ENCODE measurements at places on chromosomes 3 and 15.

DNA sequence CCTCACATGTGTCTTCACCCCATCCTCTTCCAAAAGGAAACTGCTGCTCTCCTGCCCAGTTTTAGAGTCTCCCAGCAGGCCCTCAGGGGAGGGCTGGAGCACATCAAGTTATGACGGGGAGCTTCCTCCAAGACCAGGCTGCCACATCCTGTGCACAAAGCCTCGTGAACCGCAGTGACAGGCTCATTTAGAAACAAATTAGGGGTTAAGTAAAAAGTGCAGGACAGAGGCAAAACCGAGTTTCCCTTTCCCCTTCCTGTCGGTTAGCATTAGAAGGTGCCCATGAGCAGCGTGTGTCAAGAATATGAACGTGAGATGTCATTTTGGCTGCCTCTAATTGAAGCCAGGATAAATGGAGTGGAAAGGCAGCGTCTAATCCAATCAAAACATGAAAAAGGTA, 199.7 kb downstream of the ARRDC4 start:
- no peak for DNase-seq

DNA sequence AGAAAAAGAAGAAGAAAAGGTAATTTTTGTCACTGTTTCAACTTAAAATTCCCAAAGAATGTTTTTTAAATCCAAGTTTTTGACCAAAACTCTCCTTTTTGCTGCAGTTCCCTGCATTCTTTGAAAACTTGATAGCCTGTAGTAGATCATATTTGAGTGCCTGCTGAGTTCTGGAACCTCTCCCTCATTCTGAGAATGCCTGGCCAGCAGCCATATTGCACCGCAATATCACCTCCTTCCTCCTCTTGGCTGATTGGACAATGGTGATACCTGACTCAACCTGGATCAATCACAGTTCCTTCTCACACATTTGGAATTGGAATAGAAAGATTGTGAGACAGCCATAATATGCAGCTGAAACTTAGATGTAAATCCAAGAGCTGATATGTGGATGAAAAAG, 97.6 kb upstream of the GAP43 start:
- DNase-seq, result no peak

DNA sequence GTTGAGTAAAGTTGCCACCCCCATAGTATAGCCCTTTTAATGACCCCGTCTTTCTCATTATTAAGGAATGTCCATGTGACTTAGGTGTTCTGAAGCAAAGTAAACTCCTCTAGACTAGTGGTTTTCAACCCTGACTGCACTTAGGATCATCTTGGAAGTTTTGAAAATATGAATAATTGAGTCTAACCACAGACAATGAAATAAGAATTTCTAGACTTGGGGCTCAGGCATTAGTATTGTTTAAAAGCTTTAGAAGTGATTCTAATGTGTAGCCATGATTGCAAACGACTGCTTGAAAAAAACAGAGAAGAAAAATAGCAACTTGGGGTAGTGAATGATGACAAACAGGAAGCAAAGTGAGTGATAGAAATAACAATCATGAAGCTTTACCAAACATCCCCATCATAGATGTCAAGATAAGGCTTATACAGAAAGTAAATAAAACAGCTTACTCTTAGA, 35.0 kb downstream of the ALCAM start:
- DNase-seq, result no peak

GRCh38 chr3:141708367-141708766, 29.7 kb upstream of the RNF7 start:
- DNase-seq, result no peak

DNA sequence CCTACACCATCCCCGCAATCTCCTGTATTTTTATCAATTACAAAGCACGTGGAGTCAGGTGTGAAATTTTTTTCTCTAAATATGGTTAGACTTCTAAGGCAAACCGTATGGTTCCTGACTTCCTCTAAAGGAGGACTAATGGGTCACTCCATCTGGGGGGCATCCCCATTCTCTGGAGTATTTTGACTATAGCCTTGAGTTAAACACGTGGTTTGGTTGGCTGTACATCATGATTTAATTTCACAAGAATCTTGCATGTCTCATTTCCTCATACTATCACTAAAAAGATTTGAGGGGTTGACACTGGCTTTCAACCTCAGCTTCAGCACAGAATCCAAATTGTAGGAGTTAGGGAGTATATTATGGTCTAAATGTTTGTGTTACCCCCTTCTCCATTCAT, 25.3 kb upstream of the ZNF770 start:
- DNase-seq, result no peak

GRCh38 chr3:74465715-74466410, 148.6 kb downstream of the CNTN3 start:
- DNase-seq, result peak; percentile 6

DNA sequence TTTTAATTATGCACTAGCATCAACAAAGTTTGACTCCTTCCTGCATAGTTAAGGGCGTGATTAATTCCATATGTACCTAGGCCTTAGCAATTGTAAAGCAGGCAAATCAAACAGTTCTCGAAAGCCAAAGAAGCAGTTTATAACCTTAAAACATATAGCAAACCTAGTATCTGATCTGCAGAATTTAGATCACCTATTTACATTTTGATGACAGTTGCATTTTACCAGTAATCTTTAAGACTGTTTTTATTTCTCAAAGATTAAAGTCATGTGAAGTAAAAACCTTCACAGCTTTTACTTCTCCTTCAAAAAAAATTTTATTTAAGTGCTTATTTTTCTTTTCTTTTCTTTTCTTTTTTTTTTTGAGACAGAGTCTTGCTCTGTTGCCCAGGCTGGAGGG, 20.9 kb upstream of the UBP1 start:
- no peak for DNase-seq

DNA sequence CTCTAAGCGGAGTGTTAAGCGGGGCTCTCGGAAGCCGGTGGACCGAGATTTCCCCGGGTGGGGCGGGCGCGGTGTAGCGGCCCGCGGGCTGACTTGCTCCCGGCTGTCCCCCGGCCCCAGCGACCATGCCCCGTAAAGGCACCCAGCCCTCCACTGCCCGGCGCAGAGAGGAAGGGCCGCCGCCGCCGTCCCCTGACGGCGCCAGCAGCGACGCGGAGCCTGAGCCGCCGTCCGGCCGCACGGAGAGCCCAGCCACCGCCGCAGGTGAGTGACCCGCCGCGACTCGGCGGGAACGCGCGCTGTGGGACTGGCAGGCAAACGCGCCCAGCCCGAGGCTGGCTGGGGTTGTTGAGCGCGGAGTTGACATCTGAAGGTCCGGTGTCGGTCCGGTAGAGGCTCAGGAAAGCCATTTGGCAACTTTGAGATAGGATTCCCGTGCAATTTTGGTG, 1.3 kb downstream of the SMC4 start:
- DNase-seq, result peak; percentile 60

- peak; percentile 62 for DNase-seq
Observed at GRCh38 chr3:197828-198491, 1.4 kb downstream of the CHL1 start.
